ENCODE measurements at places on chromosomes 6 and 20.

- no peak for DNase-seq
These were observed 20.9 kb upstream of the PERP start for GRCh38 chr6:138128096-138128495.

GRCh38 chr6:43170417-43170930, 595 bp upstream of the SRF start:
- no peak for DNase-seq

DNA sequence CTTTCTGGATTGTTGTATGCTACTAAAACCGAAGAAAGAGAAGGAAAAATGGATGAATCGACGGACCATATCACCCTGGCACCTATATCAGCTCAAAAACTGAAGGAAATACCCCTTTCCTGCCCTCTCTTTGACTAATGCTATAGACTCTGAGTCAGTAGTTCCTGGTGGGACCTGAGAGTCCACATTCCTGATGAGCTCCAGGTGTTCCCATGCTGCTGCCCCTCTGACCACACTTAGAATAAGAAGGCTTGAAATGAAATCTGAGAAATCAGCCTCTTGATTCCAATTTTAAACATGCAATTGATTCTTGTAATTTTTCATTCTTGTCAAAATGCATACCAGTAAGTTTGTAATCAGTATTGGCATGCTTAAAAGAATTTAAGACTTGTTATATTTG, 75.2 kb downstream of the PRL start:
- DNase-seq, result no peak

GRCh38 chr6:119986934-119987549, 637.5 kb upstream of the MAN1A1 start:
- no peak for DNase-seq

DNA sequence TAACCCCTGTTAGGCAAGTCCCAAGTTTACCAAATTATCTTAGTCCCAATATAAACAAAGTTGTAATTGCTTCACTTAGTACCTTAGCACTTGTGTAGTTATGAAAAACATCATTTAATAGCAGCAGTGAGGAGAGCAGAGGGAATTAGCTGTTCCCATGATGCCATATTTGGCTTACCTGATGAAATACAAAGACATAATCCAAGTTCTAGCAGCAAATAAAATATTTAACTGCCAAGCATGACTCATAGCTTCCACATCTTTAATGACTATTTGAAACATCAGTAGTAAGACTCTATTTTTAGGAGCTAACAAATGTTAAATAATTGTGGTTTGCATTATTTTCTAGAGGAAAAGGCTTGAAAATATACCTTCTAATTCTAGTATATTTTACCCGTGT, 94.0 kb upstream of the MCHR2 start:
- no peak for DNase-seq

DNA sequence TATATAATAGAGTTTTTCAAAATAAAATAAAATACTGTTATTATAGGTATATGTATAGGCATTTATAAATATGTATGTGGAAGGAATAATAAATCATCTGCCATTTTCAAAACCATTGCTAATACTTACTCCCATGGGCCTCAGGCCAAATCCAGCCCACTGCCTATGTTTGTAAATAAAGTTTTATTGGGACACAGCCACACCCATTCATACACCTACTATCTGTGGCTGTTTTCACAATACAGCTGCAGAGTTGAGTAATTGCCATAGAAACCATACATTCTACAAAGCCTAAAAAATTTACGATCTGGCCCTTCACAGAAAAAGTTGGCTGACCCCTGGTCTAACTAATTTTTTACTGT, 9.5 kb downstream of the ALDH5A1 start:
- no peak for DNase-seq

- no peak for DNase-seq
These were observed 28.8 kb upstream of the CD164 start for GRCh38 chr6:109411034-109411433.

GRCh38 chr6:141464490-141464889, 668.2 kb upstream of the GJE1 start:
- peak; percentile 28 for DNase-seq

All from GM10248 (cell line).